Activated CD8-positive, alpha-beta memory T cell treated with anti-CD3 and anti-CD28 coated beads, Interleukin-2, amount 10 ng/mL, durations not matched to agents 7 days and 5 days (primary cell): ENCODE measurements at places on chromosomes 13 and 19.

DNA sequence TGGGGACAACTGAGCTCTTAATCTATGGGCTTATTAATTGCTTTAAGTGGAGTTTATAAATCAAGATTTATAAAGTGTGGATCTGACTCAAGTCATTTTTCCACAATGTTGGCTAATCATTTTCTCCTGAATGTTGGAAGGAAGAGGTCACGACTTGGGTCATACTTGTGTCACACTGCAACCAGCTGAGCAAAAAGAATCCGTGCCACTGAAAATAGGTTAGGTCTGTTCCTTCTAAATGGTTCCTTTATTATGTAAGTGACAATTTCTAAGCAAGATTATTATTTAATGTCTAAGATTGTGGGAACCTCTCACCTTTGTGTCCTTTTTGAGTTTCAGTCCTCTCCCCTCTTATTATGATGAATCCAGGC is 178.6 kb downstream of the SHISA2 start:
- H3K4me3 ChIP-seq: no peak overlapping the region
- H3K27me3 ChIP-seq: peaks cover 2% of the 10 kb centered on the region
- H3K27ac ChIP-seq: no peak overlapping the region

GRCh38 chr13:23440821-23441618 is 7.5 kb upstream of the SACS start:
- H3K27ac ChIP-seq: no peak overlapping the region
- no peaks in the 10 kb centered on the region for H3K27me3 ChIP-seq
- no peak for DNase-seq
- H3K4me3 ChIP-seq: no peak overlapping the region
- no peaks in the 10 kb centered on the region for H3K4me1 ChIP-seq
- H3K36me3 ChIP-seq: no peaks in the 10 kb centered on the region

DNA sequence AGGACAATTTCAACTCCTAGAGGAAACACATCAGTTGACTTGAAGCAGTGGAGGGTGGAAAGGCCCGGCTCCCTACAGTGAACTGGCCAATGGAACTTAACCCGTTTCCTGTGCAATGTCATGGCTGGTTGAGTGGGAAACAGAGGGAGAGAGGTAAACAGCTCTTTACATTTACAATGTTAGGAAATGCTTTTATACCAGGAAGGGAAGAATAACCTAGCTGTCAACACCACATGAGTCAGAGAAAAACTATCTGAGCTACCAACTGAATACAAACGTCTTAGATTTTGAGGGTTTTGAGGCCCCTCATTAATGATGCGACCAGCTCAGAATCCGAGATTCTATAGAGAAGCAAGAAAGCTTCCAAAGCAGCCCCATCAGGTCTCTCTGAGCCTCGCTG is 36.7 kb downstream of the CARD8 start:
- no peaks in the 10 kb centered on the region for H3K4me1 ChIP-seq
- peak overlapping the region; percentile 56 for H3K27ac ChIP-seq
- no peak overlapping the region for H3K4me3 ChIP-seq
- peaks cover 57% of the 10 kb centered on the region for H3K36me3 ChIP-seq

- no peak for DNase-seq
- no peak overlapping the region for H3K4me3 ChIP-seq
- H3K36me3 ChIP-seq: no peaks in the 10 kb centered on the region
Measured at GRCh38 chr13:51999510-51999911, 11.7 kb downstream of the ATP7B start.

GRCh38 chr13:114106991-114107685 is 25.3 kb downstream of the RASA3 start:
- peaks cover 9% of the 10 kb centered on the region for H3K36me3 ChIP-seq
- H3K27me3 ChIP-seq: no peaks in the 10 kb centered on the region
- DNase-seq: no peak

DNA sequence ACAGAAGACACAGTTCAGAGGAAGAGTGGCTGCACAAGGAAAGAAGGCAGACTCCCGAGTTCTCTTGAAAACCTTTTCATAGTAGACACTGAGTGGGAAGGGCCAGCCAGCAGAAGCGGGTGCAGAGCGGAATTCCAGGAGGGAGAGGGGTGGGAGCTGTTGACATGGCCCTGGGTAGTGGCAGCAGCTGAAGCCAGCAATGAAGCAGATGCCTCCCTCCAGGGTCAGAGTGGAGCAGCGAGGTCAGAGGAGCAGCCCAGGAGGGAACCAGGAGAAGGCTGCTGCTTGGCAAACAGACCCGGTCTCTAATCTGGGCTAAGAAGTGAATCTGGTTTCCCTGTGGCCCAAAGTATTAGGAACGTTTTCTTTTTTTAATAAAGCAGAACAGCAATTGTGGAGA is 73.9 kb upstream of the SPATA13 start:
- no peak overlapping the region for H3K4me3 ChIP-seq

- DNase-seq: no peak
- H3K27ac ChIP-seq: no peak overlapping the region
- no peak overlapping the region for H3K4me3 ChIP-seq
- no peaks in the 10 kb centered on the region for H3K27me3 ChIP-seq
- H3K36me3 ChIP-seq: peaks cover 12% of the 10 kb centered on the region
Measured at GRCh38 chr19:55686311-55687050, 11.5 kb downstream of the EPN1 start.

DNA sequence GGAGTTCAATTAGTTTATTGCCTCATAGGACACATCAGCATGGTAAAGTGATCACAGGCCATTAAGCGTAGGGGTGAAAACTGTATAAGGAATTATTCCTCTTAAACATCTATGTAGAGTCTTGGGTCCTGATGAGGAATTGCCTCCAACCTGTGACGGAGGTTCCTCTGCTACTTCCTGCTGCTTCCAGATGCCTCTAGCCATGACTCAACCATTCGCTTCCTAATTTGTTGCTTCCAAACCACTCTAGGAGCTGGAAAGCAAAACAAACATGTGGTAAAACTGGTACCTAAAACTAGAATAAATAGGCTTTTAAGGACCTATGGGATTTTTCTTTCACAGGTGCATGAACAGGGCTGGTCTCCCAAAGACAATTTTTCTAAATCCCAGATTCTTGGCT is 253.8 kb downstream of the KLF12 start:
- DNase-seq: no peak
- H3K27me3 ChIP-seq: no peaks in the 10 kb centered on the region
- no peaks in the 10 kb centered on the region for H3K4me1 ChIP-seq
- H3K36me3 ChIP-seq: peaks cover 16% of the 10 kb centered on the region
- H3K4me3 ChIP-seq: no peak overlapping the region
- H3K27ac ChIP-seq: no peak overlapping the region

DNA sequence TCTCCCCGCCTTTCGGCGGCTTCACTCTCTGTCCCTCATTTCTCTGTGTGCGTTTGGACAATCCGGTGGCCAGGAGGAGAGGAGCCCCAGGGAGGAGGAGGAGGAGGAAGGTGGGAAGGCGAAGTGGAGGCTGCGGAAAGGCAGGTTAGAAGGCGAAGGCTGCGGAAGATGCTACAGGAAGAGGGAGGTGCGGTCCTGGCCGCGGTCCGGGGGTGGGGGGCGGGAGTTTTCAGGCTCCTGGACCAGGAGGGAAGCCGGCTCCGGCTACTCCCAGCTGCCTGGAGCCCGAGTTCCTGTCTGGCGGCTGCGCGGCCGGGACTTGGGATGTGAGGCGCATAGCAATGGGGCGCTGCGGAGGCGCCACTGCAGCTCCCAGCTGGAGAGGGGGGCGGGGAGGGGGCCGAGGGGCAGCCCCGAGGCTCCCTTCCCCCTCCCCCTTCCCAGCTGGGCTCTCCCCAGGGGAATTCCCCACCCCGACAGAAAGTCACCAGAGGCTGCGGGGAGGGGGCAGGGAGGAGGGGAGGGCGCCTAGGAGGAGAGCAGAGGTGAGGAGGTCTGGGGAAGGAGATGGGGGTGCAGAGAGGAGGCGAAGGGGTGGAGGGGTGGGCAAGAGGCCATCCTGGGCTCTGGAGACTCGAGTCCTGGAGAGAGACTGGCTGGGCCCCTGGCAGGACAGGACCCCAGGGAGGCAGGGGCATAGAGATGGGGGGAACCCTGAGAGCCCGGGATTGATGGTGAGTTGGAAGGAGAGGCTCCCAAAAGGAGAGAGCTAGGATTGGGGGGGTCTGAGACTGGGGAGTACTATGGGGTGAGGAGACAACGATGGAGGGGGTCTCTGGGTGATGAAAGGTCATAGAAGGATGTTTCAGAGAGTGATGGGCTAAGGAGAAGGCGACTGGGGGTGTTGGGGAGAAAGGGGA is 2.0 kb downstream of the LRRC4B start:
- no peak overlapping the region for H3K4me3 ChIP-seq
- H3K36me3 ChIP-seq: no peaks in the 10 kb centered on the region
- no peak overlapping the region for H3K27ac ChIP-seq
- DNase-seq: no peak
- peaks cover 52% of the 10 kb centered on the region for H3K27me3 ChIP-seq

DNA sequence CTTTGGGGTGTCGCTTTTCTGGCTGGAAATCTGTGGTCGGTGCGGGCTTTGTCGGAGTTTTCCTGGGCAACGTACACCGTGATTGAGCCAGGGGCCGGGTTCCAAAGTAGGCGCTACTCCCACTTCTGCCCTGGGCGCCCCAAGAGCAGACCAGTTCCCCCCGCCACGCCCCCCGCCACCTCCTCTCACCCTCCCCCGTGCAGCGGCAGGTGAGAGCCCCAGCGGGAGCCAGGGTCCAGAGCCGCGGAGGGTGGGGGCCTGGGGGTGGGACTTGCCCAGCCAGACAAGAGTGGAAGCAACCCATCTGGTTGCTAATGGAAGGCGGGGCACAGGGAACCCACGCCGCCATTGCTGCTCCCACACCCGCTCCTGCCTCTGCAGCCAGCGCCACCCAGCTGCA is 2195.9 kb downstream of the PCDH9 start:
- H3K27ac ChIP-seq: no peak overlapping the region
- H3K4me1 ChIP-seq: no peaks in the 10 kb centered on the region
- no peaks in the 10 kb centered on the region for H3K27me3 ChIP-seq
